ENCODE measurements at places on chromosomes 2 and 18.

GRCh38 chr18:75880266-75880665 is 452.8 kb upstream of the SMIM21 start:
- no peak for DNase-seq

DNA sequence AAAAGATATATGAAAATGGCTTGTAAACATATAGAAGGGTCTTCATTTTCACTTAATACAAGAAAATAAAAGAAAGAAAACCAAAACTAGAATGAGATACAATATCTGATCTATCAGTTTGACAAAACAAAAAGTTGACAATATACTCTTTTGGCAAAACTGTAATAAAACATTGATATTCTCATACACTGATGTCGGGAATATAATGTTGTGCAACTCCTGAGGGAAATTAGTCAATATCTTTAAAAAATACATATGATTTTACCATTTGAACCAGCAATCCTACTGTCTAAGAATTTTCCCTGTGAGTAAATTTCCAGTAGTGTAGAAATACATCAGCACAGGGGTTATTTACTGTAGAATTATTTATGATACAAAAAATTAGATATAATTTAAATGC is 336.1 kb upstream of the FSIP2 start:
- no peak for DNase-seq

DNA sequence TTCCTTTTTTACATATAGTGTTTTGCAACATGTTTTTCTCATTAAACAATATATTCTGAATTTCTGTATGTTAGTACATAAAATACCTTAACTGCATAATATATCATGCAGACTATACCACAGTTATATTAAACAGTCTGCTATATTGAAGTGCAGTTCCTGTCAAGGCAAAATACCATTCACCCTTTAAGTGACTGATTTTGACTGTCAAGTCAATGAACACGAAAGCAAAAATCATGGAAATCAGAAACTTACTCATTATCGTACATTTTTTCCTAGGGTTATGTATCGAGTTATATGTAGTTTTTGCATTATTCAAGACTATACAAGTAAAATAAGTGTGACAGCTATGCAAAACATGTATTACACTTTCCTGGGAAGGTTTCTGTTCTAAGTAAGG is 361.6 kb upstream of the MAP2 start:
- DNase-seq = no peak

DNA sequence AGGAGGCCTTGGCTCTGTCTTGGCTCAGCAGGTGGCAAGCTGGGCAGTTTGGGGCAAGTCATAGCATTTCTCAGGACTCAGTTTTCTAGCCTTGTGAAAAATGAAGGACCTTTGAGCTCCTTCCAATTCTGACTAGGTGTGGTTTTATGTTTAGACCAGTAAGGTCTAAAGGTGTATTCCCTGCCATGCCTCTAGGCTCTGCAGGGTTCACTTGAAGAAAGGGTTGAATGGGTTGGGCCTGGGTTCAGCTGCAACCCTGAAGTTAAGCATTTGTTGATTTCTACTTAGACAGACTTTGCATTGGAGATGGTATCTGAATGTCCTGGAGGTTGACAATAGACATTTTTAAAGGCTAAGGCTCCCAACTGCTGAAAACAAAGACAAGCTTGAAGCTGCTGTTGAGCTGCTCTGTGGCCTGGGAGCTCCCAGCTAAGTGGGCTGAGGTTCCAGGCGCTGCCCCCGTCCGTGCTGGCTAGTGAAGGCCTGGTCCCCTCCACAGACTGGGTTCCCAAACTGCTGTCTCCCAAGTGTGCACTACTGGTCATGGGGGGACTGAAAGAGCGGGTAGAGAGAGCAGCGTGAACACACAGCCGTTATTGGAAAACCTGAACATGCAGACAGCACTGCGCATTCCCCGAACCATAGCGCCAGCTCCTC is 100.7 kb upstream of the SMAD7 start:
- DNase-seq = no peak

DNA sequence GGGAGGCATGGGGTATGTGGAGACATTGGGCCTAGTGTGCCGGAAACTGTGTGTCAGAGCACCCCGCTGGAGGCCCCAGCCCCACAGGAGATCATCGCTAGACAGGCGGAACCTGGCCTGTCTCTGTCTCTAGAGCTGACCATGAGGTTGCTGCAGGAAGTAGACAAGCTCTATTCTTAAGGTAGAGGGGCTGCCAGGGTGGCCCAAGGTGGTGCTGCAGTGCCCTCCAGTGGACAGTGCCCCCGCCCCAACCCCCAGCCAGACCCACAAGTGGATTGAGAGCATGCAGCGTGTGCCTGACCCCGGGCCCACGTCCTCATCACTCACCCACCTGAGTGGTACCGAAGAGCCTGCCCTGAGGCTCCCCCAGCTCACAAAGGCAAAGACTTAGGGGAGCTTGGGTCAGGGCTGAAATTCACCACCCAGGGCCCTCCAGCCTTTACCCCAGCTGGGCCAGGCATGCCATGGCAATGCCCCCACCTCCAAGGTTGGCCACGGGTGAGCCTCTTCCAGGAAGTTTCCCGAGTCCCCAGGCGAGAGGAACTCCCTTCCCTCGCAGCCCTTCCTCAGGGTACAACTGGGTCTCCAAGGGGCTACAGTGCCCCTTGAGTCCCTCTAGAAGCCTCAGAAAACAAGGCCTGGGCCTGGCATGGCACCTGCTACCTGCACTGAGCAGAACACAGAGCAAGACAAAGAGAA is 155.0 kb downstream of the TTC32 start:
- no peak for DNase-seq

GRCh38 chr18:54856105-54856646 is 27.9 kb downstream of the RAB27B start:
- DNase-seq = no peak

GRCh38 chr2:95079199-95079683 is 42.4 kb downstream of the MRPS5 start:
- DNase-seq = no peak

DNA sequence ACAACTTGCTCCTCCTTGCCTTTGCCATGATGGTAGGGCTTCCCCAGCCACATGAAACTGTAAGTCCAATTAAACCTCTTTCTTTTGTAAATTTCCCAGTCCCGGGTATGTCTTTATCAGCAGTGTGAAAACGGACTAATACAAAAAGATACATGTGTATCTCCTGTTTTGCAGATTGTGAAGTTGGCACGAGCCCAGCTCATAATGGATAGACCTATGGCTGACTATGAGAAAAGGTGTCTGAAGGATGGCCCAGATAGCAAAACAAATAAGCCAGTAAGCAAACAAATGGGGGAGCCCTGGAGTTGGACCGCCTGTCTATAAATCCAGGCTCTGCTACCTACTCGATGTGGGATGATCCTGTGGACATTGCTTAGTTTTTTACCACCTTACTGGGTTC is 15.5 kb upstream of the PRKCE start:
- DNase-seq = no peak

GRCh38 chr2:208320686-208321085 is 54.6 kb downstream of the PIKFYVE start:
- DNase-seq = no peak

DNA sequence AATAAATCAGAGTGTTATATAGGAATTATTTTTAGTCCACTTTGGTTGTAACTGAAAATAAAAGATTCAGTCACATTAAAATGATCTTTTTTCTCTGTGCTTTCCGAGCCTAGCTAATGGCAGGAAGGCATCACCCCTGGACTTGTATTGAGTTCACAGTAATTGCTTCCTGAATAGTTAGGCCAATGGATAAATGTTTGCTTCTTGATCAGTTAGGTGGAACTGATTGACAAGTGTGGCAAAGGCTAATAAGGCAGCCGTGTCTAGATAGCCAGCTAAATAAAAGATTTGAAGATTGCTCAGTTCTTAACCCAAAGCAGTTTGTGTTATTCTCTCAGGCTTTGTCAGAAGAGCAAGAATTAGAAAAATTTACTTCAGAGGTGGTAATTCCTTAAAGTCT is 20.8 kb downstream of the FAM171B start:
- DNase-seq = no peak

DNA sequence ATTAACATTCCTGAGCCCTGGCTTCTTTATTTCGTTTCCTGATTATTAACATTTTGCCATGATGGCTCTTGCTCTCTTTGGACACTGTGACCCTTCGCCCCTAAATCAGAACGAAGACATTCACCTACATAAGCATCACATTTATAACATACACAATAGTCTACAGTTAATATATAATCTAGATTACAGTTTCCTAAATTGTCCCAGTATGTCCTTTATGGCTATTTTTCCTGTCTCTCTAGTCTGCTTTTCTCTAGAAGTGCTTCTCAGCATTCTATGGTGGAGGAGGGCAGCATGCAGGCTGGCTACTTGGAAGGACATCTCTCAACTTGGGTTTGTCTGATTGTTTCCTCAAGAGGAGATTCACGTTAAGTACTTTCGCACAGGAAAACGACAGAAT is 49.9 kb downstream of the FAM210A start:
- DNase-seq = no peak

DNA sequence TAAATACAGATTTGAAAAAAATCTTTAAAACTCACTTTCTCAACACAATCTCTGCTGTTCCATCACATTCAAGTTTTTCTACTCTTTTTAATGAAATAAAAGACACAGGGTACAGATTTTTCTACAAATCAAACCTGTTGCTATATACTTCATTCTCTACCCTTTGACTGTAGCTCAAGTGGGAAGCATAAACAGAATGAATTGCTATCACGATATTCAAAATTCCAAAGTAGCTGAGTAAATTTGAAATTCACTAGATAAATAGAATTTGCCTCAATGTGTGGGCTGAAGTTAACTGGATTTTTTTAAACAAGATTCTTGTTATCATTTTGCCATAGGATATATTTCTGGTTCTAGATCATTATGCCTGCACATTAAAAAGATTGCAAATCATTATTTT is 185.9 kb downstream of the ZNF521 start:
- no peak for DNase-seq

DNA sequence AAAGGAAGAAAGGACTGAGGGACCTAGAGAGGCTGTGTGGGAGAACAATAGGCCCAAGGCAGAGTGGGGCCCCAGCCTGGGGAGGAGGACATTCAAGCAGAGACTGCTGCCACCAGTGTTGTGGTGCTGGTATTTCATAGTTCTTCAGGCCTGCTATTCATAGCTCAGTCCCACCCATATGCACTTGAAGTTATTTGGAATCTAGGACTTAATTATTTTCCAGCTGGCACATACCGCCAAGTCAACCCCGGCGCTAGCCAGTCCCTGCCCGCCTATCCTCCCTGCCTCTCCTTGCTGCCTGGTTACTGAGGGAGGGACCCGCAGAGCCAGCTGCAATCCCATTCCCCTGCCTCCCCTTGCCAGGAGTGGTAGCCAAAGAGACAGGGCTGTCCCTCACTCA is 141.2 kb downstream of the CABLES1 start:
- no peak for DNase-seq

DNA sequence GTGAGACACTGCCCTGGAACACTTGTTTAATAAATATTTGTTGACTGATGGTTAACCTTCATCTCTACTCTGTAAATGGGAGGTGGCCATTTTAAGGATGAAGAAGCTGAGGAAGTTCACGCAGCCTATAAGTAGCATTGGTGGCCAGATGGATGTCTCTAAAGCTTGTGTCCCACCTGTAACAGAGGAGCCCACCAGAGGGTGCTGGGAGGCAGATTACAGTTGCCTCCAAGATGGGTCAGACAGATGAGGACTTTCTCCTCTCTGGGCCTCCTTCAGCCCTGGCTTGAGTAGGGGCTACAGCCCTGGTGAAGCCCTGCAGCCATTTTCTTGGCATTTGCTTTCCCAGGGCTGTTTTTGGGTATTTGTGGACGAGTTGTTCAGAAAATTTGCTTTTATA is 45.0 kb upstream of the MCFD2 start:
- no peak for DNase-seq

- no peak for DNase-seq
Observed at GRCh38 chr2:99863903-99864270, 278.5 kb downstream of the AFF3 start.

- DNase-seq = no peak
Observed at GRCh38 chr2:162473986-162474385, 130.1 kb downstream of the GCA start.

DNA sequence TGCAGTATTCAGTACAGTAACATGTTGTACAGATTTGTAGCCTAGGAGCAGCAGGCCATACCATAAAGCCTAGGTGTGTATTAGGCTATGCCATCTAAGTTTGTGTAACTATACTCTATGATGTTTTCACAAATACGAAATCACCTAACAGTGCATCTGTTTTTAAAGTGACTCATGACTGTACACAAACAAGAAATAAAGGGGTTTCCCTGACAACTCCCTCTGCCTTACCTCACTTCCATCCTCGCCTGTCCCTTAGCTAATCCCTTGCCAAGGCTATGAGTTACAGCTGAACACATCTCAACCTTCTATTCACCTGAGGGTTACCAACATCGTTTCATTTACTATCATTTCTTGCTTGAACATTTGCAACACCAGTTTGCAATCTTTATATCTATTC is 78.6 kb upstream of the RPRM start:
- DNase-seq = no peak

GRCh38 chr2:43455296-43455695 is 140.5 kb downstream of the THADA start:
- DNase-seq = no peak

GRCh38 chr2:33099989-33100388 is 153.2 kb downstream of the LTBP1 start:
- no peak for DNase-seq

DNA sequence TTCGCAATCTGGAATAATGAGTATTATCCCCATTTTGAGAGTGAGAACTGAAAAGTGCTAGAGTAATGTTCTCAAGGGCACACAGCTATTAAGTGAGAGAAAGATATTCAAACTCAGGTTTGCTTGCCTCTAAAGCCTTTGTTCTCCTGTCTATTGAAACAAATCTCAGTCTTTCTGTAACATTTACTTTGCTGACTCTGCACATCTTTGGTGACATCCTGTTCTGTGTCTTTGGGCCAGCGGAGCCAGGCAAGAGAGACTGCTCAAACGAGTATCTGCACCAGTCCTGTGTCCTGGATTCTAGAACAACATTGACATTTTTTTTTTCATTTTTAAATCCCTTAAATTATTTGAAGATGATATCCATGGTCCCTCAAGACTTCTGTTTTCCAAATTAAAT is 1539.2 kb upstream of the PIK3C3 start:
- no peak for DNase-seq

DNA sequence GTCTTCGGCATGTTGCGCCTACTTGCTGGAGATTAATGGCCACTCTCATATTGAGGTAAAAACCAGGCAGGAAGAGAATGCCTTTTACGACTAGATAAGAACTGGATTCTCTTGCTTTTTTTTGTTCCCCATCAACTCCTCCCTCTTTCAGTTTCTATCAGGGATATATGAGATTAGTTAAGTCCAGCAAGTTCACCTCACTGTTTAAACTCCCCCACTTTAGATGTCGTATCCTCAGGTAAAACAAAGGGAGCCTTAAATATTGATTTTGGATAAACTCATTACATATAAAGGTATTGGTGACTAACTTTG is 98.4 kb downstream of the PLEKHM3 start:
- no peak for DNase-seq

Measured in activated T-cell treated with anti-CD3 and anti-CD28 coated beads for 4 hours (primary cell).